ENCODE measurements at places on chromosomes 2 and 18.

GRCh38 chr2:200380091-200380561, 73.6 kb downstream of the SPATS2L start:
- DNase-seq = no peak

GRCh38 chr18:35415511-35416073, 38.5 kb upstream of the ZNF396 start:
- DNase-seq = no peak

DNA sequence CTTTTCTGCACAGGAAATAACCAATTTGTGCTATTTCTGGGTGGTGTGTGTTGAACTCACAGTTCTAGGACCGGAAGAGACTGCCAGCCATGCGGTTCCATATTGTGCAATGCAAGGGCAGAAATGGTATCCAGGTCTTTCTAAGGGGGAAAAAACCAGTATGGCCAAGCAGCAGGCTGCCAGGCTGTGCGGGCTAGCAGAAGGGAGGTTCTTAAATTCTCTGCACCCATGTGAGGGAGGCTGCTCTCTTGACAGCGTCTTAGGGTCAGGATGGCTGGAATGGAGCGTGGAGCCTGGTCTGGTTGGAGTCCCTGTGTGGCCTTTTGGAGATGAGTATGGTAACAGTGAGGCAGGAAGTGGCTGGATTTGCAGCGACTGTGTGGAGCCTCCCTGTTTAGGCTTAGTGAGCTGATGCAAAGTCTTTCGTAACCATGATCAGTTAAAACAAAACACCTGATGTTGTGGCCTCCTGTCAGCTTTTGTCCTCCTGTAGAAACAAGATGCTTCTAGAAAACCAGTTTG, 52.6 kb downstream of the NCK2 start:
- DNase-seq = peak; percentile 48

- DNase-seq = no peak
These were observed 12.4 kb downstream of the ANO7 start for GRCh38 chr2:241200822-241201395.

DNA sequence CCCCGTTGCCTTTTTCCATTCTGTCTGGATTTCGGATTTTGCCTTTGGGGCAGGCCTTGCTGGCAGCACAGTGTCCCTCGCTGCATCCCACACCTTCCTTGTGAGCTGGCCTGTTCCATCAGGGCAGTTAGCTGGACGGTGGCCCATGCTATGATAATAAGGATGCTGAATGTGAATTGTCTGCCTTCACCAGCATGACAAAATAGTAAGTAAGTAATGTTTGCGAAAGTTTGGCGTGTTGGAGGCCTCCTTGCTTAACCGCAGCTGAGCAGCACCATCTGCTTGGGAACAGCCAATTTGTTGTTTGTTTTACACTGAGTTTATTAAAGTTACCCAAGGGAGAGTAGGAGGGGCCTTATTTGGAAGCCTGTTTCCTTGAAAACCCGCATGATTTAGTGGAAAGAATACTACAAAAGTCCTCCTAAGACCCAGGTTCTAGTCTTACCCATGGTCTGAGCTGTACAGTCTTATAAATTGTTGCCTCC, 469.7 kb upstream of the FANCL start:
- no peak for DNase-seq

DNA sequence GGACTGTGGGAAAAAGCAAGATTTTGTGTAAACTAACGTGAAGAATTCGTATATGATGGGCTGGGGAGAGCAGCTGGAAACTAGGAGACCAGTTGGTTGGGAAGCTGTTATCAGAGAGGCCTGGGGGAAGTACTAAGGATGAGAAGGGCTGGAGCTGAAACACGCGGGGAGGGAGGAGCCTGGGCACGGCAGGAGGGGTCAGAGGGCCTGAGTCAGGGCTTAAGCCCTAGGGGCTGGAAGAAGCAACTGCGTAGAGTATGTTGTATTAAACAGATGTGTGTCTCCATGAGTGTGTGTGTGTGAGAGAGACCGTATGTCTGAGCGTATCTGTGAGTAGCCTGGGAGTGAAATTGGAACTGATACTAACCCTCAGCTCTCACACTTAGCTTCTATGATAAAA, 8.4 kb downstream of the POMC start:
- no peak for DNase-seq

GRCh38 chr2:196268538-196269338, 97.4 kb upstream of the STK17B start:
- no peak for DNase-seq

DNA sequence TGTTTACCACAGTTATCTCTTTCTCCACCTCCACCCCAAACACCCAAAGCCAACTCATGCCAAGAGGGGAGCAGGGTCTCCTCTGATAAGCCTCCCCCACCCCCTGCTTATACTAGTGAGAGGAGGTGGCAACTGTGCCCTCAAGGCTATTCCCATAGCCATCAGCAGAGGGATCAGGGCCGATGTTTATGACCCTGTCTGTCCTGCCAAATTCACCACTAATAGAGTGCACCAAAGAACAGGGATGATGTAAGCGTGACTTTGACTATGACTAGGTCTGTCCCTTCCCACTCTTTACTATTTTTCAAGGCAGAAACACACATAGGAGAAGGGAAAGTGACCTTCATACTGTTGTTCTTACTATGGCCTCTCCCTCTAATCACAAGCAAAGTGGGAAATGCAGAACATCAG, 74.6 kb downstream of the CLHC1 start:
- no peak for DNase-seq

DNA sequence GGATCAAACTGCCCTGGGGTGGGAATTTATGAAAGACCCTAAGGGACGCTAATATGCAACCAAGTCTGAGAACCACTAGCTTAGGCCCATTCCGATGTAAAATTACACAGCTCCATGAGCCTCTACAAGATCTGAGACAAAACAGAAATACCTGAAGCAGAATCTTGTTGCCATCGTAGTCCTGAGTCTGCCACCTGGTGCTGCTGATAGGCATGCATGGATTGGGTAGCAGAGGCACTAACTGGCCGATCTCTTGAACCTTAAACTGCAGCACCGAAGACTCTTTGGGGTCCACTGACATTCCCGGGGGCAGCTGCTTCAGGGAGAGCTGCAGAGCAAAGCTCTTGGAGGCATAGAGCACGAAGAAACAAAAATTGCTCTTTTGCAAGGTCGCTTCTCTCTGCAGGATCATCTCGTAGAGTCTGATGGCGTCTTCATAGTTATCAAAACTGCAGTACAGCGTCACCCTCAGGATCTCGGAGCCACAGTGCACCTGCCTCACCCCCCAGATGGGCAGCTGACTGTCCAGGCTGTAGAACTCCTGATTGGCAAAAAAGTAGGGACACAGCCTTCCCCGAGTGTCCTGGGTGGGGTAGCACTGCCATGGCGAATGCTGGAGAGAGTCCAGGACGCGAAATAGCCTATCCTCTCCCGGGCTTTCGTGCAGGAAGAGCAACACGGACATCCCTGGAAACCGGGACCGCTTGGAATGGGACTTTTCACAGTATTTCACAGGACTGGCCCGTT, 848 bp downstream of the FAM124B start:
- DNase-seq = no peak

- DNase-seq = no peak
These were observed 56.4 kb upstream of the RBMS1 start for GRCh38 chr2:160550048-160550447.

DNA sequence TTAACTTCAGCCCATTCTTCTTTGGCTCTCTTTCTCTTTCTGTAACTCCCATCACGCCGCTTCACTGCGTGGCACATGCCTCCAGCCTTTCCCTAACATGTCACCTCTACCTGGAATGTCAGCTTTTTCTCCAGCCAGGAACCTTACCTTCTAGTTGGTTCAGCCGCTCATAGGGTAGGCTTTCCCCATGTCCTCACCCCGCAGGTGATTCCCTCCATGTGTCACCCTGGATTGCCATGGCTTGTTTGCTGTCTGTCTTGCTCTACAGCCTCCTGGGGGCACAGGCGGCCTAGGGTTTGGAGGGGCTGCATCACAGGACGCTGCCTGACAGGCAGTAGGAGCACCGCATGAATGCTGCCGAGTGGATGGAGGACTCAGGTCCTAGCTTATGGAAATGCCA, 39.2 kb downstream of the ARHGEF4 start:
- no peak for DNase-seq

GRCh38 chr2:15909736-15910135, 30.6 kb upstream of the MYCN start:
- DNase-seq = no peak

DNA sequence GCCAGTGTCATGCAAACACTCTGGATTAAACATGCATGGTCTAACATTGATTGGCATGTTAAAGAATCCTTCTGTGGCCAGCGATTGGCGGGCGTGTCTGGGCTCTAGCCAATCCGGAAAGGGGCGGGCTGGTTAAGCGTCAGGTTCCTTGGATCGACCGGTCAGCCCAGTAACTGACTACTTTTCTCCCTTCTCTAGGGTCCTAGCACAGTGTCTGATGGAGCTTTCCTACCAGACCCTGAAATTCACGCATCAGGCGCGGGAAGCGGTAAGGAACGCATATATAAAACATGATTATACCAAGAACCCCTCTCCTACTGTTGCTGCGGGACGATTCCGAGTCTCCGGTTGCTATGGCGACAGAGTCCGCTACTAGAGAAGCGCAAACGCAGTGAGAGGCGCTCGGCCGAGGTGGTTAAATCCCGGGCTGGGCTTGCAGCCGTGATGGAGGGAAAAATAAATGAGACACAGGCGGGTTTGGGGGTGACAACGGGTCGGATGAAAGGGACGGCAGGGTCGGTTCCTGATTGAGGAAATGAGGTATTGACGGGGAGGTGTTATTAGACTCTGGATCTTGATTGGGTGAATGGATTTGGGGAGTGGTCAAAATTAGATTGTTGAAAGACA, 29.4 kb downstream of the KATNAL2 start:
- DNase-seq = peak; percentile 62

DNA sequence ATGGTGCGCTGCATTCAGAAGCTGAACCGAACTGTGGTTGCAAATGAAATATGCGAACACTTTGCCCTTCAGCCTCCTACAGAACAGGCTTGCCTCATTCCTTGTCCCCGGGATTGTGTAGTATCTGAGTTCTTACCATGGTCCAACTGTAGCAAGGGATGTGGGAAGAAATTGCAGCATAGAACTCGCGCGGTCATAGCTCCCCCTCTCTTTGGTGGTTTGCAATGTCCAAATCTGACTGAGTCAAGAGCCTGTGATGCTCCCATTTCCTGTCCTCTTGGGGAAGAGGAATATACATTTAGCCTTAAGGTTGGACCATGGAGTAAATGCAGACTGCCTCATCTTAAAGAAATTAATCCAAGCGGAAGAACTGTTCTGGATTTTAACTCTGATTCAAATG, 291.4 kb downstream of the THSD7B start:
- no peak for DNase-seq

DNA sequence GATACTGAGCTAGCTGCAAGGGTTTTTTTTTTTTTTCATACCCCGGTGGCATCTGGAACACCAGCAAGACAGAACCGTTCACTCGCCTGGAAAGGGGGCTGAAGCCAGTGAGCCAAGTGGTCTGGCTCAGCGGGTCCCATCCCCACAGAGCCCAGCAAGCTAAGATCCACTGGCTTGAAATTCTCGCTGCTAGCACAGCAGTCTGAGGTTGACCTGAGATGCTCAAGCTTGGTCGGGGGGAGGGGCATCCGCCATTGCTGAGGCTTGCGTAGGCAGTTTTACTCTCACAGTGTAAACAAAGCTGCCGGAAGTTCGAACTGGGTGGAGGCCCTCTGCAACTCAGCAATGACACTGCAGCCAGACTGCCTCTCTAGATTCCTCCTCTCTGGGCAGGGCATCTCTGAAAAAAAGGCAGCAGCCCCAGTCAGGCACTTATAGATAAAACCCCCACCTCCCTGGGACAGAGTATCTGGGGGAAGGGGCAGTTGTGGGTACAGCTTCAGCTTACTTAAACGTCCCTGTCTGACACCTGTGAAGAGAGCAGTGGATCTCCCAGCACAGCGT, 5.1 kb upstream of the MIB1 start:
- no peak for DNase-seq

- DNase-seq = no peak
These were observed 2.7 kb downstream of the PTMA start for GRCh38 chr2:231710799-231711676.

DNA sequence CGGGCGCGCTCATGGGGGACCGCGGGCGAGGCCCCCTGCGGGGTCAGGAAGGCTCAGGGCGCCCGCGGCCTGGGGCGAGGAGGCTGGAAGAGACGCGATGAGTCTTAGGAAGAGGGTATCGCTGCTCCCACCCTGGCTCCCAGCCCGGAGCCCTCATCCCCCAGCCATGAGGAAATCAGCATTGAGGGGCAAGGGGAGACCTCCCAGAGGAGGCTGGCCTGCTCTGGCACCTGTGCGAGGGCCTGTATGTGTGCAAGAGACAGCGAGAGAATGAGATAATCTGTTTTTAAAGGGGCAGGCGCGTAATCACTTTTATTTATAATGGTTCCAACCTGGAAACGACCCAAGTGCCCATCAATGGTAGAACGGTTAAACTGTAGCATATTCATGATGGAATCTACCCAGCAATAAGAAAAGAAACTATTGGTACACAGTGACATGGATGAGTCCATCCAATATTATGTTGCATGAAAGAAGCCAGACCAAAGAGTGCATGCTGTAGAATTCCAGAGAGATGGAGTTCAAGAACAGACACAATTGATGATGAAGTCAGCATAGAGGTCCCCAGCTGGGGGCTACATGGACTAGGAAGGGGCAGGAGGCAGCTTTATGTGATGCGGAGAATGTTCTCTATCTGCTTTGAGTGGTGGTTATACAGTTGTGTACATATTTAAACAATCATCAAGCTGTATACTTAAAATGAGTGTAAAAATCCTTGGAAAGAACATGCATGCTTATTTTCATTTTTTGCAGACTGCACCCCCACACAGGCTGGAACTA, 14.4 kb downstream of the FBXO41 start:
- DNase-seq = no peak

GRCh38 chr2:45168711-45169338, 159.6 kb upstream of the SIX2 start:
- no peak for DNase-seq

GRCh38 chr2:71672826-71673795, 219.8 kb downstream of the DYSF start:
- no peak for DNase-seq

DNA sequence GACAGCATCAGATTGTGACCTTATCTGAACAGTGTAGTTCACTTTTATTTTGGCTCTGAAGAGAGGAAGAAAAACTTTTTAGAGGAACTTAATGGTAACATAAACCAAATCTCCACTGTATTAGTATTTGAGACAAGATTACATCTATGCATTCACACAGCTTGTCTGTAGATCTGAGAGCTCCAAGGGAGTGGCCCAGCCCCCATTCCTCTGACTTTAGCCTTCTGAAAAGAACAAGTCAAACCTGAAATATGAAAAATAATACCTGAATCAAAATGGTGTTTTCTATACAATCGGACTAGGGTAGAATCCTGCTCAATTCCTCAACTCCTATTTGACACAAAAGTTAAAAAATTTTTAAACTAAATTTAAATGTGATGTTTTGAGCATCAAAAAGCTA, 23.1 kb downstream of the STARD7 start:
- no peak for DNase-seq

GRCh38 chr2:46657042-46657504, 177.7 kb downstream of the TMEM247 start:
- no peak for DNase-seq

- no peak for DNase-seq
These were observed 17.0 kb downstream of the STAT1 start for GRCh38 chr2:190996947-190997346.

GRCh38 chr2:53445383-53446070, 322.1 kb upstream of the CHAC2 start:
- no peak for DNase-seq

GRCh38 chr2:195489101-195489500, 167.9 kb upstream of the SLC39A10 start:
- DNase-seq = no peak
